ENCODE measurements at places on chromosomes 2 and 18.

- DNase-seq, result no peak
These were observed 151.4 kb upstream of the SIX3 start for GRCh38 chr2:44789971-44790721.

GRCh38 chr2:171365778-171366177, 68.0 kb downstream of the METTL8 start:
- no peak for DNase-seq

GRCh38 chr2:144412709-144413108, 107.2 kb downstream of the ZEB2 start:
- DNase-seq, result no peak

GRCh38 chr2:85748985-85749875, 4.6 kb upstream of the ATOH8 start:
- no peak for DNase-seq

DNA sequence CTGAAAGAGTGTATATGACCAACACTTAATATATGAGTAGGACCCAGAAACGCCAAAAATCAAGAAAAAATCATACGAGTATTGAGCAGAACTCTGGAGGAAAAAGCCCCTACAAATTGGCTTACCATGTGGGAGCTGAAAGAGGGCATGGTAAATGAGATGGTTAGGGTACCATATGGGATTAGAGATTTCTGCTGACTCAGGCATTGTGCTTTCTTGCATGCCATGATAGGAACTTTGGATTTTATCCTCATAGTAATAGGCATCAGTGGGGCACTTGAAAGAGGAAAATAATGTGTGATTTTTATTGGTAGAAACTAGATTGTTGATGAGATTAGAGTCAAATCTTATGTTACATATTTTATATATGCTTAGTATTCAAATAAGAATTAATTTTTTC, 271.1 kb downstream of the CBLN2 start:
- no peak for DNase-seq

GRCh38 chr2:199850218-199850717, 724 bp downstream of the FTCDNL1 start:
- no peak for DNase-seq

DNA sequence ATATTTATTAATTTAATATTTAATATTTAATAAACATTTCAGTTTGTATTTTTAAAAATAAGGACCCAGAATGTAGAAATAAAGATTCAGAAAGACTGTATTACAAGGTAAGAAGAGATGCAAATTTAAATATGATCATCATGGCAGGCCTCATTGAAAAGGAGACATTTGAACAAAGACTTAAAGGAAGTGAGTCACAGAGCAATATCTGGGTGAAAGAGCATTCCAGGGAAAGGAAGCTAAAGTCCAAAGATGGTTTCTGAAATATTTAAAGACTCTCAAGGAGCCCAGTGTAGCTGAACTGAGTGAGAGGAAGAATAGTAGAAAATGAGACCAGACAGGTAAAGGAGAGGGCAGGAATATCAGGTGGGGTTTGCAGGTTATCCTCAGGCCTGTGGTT, 5.9 kb downstream of the SCYGR4 start:
- DNase-seq, result peak; percentile 20

GRCh38 chr2:31138037-31138962, at the start of gene GALNT14:
TSS of gene GALNT14 (minus strand) at chr2:31138440. CDS start at chr2:31138086, 354 bp downstream.
- peak; percentile 61 for DNase-seq

- no peak for DNase-seq
These were observed 112.4 kb downstream of the AOX1 start for GRCh38 chr2:200698217-200698616.

GRCh38 chr18:903701-904100, 970 bp upstream of the ADCYAP1 start:
- peak; percentile 55 for DNase-seq

DNA sequence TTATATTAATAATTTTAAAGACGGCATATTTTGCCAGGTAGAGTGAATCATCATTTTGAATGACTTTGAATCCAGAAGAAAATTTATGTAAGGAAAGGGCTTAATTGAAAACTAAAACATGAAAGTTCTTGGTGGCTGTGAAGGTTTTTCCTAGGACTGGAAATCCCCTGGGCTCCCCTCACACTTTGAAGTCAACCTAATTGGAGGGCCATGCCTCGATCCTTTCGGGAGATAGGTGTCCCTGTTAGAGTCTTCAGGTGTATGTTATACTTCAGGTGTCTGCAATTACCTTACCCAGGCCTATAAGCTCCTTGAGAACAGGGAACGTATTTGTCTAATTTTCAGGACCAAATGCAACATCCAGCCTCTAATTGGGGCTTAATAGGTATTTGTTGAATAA, 73.0 kb downstream of the ARL4C start:
- no peak for DNase-seq
